CD4-positive, alpha-beta T cell treated with Interleukin-15 for 4 hours (primary cell): ENCODE measurements at places on chromosomes 5 and 9.

DNA sequence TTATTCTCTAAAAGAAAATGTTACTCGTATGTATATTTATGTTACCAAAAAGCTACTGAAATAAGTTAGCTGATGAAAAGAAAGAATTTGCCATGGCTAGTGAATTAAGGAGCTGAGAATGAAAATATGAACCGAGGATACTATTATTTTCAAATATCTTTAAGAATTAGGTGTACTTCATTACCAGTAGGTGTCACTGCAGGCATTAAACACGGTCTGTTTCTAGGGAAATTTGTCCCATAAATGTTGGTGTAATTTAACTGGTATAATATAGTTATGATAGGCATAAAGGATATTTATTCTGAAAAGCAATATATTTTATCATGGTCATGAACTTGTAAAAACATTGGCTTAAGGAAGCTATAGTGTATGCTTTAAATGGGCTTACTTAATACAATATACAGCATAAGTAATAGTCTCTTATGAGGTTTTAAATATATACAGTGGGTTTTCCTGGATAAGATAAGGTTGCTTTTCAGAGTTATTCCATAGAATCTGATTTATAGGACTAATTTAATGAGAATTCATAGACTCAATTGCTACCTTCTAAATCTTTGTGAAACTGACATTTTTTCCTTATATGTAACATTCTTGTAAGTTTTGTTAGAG is 72.4 kb upstream of the MPDZ start:
- no peak for DNase-seq

DNA sequence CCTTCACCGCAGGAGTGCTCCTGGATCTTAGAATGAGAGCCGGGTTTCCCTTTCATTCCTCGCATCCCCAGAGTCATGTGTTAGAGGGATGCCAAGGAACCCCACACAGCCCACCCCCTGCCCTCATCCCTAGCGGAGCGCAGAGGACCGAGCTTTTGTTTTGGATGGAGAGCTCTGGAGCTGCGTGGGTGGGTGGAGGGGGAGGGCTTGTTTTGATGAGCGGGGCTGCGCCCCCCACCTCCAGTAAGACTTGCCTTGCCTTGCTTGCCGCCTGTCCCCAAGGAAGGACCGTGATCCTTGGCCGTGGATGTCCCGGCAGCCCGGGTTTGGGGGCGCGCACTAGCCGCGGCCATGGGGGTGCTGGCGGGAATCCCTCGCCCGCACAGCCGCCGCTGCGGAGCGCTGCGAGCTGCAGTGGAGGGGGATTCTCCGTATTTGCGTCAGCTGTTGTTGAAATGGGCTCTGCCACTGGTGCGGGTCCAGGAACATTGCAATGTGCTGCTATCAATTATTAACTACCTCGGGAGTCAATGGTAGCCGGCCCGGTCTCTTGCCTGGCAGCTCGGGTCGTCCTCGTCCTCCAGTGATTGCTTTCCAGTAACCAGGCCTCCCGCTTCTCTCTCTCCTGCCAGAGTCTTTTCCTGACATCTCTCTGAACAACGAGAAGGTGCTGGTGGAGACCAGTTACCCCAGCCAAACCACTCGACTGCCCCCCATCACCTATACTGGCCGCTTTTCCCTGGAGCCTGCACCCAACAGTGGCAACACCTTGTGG is 1.0 kb downstream of the EGR1 start:
- DNase-seq, result no peak

- peak; percentile 20 for DNase-seq
Observed at GRCh38 chr5:102762095-102762534, 7.0 kb downstream of the PAM start.

DNA sequence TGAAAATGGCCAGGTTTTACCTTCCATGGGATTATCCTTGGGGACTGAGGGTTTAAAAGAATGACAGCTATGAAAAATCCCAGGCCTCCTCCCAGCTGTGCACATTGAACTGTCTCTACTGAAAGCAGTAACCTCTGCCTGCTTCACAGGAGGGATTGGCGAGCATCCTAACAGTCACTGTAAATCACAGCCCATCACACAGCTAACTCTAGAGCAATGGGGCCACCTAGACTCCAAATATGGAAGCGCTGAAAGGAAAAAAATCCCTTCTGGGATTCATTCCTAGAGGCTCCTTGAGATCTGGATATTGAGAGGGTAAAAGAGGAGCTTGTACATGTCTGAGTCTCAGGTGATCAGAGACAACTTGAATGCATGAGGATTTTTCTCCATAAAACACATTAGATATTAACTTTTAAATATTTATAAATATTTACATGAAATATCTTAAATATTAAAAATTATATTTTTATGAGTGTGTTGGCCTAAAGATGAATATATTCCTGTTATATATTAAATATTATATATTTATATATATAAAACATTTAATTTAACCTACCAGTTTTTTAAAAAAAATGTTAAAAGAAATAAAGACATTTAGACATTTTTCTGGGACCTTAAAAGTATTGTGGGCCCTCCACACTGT is 133.8 kb upstream of the SLC24A2 start:
- no peak for DNase-seq

DNA sequence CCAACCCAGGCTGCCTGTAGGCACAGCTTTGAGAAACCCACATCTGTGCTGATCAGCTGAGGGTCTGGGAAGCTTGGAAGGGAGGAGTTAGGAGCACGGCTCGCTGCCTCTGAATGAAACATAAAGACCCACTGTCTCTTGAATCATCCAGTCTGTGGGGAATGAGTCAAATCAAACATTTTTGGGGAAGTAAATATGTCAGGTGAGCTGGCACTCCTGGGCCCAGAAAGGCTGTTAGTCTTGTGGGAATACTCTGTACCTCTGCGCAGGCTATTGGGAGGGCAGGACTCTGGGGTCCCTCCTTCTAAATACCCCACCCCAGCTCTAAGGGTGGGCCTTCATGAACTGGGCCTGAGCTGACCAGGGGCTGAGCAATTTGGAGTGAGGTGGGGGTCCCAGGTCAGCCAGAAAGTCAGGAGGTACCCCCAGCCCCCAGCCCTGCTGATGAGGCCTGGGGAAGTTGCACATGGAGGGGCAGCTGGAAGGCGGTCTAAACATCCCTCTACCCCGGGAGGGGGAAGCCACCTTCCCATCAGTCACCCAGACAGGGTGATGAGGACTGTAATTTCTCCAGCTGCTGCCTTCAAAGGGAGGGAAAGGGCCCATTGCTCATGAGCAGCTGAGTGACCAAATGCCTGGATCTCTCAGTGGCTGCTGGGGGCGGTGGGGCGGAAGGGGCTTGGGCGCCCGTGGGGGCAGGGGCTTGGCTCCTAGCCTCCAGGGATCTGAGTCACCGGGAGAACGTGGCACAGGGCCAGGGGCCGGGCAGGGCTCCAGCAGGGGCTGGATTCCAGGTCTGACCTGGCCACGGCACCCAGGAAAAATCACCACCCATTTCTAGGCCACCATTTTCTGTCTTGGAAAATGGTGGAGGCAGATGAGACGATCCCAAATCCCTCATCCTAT is 10.8 kb downstream of the FIBCD1 start:
- no peak for DNase-seq

DNA sequence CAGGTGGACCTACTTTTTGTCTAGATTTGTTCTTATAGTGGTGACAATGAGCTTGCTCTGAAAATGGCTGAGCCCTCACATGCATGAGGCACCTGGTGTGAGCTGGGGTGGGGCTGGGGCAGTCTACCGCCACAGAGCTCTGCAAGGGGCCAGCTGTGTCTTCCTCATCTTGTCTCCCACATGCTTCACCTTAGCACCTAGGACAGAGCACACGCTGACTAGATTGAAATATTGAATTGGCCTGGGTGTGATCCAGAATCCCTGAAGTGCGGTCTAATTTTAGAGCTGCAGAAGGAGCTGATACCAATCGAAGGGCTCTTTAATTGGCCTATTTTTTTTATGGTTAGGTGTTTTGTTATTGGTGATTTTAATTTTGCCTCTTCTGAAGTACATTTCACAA is 126.1 kb upstream of the NFIB start:
- DNase-seq, result no peak

DNA sequence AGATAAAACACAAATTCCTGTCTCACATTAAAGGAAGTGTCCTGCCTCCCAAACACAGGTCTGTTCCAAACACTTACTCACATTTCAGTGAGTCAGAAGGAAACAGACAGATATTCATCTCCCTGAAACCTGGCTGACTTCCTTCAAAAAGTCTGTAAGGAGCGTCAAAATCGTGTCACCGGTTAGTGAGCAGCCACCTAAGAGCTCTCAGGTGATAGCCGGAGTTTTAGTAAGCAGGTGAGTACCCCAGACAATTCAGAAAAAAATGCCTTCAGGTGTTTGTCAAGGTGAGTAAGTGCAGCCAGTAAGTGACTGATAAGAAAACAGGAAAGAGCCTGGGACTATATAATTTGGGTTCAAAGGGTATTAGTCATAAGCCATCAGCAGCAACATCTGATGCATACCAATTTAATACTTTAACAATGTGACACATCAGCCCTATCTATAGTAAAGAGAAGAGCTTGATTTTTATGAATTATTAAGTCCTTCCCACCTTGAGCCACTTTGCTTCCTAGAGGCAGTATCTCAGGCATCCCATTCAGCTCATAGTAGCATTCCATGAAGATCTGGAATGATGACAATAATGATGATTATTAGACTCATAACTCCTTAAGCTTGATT is 1.3 kb upstream of the ITGA2 start:
- DNase-seq, result peak; percentile 55

DNA sequence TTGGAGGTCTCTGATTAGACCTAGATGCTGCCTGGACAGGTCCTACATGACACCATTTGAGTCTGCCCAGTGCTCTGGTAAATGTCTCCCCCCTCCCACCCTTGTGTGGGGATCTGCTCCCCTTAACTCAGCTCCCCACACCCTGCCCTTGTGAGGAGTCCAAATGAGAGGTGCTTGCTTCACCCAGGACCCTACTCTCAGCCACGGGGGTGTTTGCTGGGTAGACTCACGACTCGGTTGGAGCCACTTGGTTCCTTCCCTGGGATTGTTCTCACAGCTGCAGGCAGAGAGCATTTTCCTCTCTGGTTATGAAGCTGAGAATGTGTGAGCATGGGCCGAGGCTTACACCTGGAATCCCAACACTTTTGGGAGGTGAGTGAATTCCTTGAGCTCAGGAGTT is 204.7 kb downstream of the CDK5RAP2 start:
- no peak for DNase-seq

DNA sequence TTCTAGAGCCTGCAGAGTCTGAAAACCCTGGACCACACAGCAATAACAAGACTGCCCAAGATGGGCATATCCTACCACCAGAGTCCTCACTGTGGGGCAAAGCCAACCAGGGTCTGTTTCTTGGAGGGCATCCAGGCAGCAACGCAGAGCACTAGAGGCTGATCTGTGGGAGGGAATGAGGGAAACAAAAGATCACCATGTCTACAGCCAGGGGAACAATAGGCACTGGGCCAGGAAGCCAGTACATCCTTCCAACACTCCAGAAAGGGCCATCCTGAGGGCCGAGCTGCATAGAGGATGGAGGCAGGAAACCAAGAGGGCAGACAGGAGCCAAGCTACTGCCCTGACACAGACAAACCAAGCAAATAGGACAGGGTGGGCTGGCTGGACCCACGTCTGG is 416.1 kb upstream of the IRX4 start:
- no peak for DNase-seq

GRCh38 chr9:112337547-112337946 is 4.1 kb upstream of the PTBP3 start:
- DNase-seq, result no peak

- no peak for DNase-seq
Observed at GRCh38 chr9:127898433-127899127, 823 bp downstream of the ST6GALNAC6 start.

GRCh38 chr9:124800306-124801259 is 23.6 kb downstream of the OLFML2A start:
- DNase-seq, result no peak

DNA sequence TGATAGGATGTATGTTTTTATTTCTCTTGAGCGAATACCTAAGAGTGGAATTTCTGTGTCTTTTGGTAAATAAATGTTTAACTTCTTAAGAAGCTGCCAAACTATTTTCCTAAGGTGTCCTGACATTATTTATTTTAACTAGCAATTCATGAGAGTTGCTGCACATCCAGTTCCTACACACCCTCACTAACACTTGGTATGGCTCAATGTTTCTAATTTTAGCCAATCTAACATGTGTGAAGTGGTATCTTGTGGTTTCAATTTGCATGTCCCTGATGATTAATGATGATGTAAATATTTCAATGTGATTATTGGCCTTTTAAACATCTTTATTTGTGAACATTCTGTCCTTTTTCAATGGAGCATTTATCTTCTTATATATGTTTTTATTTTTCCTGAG is 2095.5 kb upstream of the C9orf72 start:
- DNase-seq, result no peak

DNA sequence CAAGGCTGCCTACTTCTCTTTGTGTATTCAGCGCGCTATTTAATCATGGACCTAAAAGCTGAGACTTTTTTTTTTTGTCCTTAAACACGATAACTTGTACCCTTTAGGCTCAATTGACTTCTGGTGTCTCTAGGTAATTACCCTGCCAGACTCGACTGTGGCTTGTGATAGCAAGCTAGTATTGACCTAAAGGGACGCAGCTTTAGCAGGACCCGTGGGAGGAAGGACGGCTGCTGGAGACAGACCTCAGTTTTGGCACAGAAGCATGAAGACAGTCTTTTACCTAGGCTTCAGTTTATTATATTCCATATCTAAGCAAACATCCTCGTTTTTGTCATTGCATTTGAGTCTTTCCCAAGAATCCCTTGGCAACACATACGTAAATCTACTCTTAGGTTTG is 115.3 kb downstream of the SMC2 start:
- no peak for DNase-seq

DNA sequence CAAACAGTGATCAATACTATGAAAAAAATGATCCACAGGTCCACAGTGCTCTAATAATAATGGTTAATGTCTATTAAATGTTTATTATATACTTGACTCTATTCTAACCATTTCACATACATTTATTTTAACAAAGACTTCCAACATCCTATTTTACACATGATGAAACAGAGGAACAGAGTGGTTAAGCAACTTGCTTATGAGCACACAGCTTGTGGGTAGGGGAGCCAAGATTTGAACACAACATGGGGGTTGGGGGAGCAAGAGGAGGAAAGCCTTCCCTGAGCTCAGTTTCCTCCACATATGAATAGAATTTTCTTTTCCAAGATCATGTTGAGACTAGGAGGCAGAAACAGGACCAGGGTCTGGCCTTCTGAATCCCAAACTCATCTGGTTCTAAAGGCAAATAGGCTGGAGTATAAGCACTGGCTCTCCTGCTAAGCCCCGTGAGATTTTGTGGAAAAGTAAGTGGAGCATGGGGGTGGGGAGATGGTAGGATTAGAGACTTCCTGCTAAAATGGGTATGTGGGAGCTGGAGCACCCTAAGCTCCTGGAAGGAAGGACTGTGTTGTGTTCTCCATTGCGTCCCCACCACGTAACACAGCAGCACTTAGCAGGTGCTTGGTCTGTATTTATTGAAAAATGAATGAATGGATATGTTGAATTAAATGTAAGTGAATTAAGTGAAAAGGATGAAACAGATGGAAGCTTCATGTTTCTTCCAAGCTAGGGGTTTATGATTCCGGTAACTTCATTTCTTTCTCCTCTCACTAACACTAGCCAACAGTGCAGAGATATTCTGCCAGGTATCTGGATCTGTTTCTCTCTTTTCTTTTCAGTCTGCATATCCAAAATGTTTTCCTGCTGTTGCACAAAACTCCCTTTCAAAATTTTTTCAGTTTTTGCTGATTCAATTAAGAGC is 26.9 kb upstream of the GALNT10 start:
- DNase-seq, result no peak

- DNase-seq, result no peak
Observed at GRCh38 chr5:43514471-43514815, 505 bp downstream of the C5orf34 start.
